Daoy (cell line): ENCODE measurements at places on chromosomes 2 and 18. TPM values are rescaled to one million over a fixed set of nuclear protein-coding genes. Genes with fewer than 3 reads are reported as not detected.

- DNase-seq: no peak
These were observed 18.7 kb upstream of the LMAN1 start for GRCh38 chr18:59377613-59378337.

DNA sequence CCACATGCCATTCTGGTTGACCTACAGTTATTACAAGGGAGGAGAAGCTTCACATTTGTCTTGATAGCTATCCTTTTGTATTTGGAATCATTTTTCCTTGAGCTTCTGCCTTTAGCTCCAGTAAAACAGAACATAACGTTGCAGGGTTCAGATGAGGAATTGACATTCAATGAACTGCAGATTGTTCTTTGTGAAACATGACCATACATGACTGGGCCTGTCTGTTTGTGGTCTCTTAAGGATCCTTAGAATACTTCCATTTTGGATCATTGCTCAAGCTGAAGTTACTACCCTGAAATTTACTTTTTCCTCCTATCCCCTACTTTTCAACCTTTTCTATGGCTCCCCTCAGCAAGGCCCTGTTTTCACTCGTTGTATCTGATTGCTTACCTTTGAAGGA, 1281.7 kb upstream of the CELF4 start:
- DNase-seq: no peak

- no peak for DNase-seq
These were observed 332.4 kb downstream of the IRS1 start for GRCh38 chr2:226467221-226467620.

DNA sequence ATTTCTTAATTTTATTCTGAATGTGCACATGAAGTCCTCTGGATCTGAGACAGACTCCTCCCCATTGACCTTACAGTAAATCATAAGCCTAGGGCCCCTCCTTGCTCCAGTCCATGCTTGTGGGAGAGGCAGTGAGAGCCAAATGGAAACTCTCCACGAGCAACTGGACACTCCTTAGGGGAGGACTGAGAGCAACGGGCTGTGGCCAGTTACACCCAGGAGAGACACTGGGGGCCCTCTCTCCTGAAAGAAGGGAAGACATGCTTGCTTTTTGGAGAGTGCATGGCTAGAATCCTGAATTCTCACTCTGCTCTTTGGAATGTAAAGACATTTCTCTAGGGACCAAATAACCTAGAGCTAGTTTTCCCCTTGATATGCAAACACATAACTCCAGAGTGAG, 49.0 kb upstream of the BIN1 start:
- no peak for DNase-seq

GRCh38 chr2:39645826-39646225, 19.9 kb upstream of the TMEM178A start:
- DNase-seq: no peak

- DNase-seq: no peak
These were observed 269.6 kb downstream of the ARHGAP15 start for GRCh38 chr2:143398781-143399180.

- peak; percentile 25 for DNase-seq
These were observed 36.8 kb downstream of the ADAM23 start for GRCh38 chr2:206480161-206480560.

The APCDD1 gene
- 0.23 and 0.80 TPM in 2 replicates for total RNA-seq

The C2orf69 gene
- 11.3 and 15.4 TPM in 2 replicates for total RNA-seq
